Right forelimb (tissue), 1 donor: ENCODE measurements at places on chromosomes 3 and 15.

- no peak for DNase-seq
These were observed 224.5 kb downstream of the XXYLT1 start for GRCh38 chr3:195046441-195046840.

- no peak for DNase-seq
These were observed 47.0 kb upstream of the FSTL1 start for GRCh38 chr3:120497818-120498217.

- DNase-seq = no peak
These were observed 49.2 kb downstream of the RYK start for GRCh38 chr3:134201201-134202130.

DNA sequence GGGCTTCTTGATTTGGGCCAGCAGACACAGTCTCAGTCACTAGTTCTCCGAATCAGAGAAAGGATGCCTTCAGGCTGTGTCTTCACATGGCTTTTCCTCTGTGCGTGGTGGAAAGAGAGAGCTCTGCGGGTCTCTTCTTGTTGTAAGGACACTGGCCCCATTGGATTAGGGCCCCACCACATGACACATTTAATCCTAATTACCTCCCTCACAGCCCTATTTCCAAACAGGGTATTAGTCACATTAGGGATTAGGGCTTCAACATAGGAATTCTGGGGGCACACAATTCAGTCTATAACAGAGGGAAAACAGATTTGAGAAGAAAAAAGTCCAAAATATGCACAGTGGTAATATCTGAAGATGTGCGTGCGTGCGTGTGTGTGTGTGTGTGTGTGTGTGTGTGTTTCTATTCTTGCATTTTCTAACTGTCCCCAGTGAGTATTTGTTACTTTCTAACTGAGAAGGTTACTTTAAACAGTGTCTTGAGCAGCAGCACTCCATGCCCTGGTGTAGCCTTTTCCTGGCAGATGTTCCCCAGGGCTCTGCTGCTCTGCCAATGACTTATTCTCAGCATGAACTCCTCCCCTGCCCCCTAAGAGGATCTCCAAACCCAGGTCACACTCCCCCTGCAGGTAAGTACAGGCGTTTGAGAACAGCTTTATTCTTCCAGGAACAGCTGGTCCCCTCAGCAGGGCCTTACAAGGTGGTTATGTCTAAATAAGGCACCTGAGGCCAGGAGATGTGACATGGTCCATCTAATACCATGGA, 72.9 kb downstream of the RPL39L start:
- no peak for DNase-seq

DNA sequence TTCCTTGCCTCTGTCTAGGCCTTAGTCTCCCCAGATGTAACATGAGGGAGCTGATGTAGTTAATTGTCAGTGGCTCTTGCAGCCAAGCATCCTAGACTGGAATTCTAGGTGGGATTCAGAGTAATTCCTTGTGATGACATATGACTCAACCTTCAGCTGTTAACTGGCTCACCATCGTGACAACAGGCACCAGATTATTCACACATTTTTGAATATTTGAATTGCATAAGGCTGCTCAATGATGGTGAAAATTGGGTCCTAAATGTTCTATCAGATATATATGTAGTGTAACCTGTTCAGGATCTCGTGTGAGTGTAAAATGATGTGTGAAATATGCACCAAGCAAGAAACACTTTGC, 405.1 kb downstream of the LPP start:
- no peak for DNase-seq

DNA sequence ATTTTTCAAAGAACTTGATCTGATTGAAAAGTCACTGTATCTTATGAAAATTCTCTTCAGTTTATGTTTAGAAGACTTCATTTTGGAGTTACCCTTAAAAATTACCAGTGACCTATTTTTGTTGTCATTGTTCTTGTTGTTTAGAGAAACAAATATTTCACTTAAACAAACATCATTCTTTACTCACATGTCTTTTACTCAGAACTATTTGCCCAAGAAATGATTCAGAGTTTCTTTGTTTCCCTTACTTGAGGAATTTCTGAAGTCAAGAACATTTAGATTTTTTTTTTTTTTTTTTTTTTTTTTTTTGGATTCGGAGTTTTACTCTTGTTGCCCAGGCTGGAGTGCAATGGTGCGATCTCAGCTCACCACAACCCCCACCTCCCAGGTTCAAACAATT, 259.6 kb upstream of the UBE2E1 start:
- no peak for DNase-seq

DNA sequence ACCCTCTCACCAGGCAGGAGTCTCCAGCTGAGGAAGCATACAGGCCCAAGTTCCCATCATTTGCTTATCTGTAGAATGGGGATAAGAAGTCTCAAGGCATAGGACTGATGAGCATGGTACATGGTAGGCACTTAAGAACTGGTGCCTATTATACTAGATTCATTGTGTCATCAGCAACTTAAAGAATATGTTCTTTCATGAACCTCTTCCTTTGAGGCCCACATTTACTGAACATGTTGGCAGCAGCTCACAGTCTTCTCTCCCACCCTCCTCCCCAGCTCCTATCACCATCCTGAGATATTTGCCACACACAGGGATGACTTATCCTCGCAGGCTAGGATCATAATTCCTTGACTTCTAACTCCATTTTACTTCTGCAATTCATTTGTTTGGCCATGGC, 142.5 kb downstream of the PDE8A start:
- DNase-seq = no peak

DNA sequence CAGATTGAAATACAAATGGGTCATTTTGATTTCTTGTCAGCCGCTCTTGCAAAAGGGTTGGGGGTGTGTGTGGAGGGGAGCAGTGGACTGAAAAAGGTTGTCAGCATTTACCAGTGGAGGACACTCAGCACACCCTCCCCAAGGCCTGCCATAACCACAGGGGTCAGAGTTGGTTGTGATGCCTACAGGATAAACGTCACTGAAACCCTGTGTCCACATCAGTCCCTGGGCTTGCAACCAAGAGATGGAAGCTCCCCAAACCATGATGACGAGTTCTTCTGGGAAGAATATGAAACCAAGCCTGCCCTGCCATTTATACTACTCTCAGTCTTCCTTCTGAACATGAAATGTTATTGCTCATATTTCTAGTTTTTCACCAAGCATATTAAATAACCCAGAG, 54.0 kb upstream of the UMPS start:
- no peak for DNase-seq

- no peak for DNase-seq
These were observed 10.5 kb upstream of the BUB1B start for GRCh38 chr15:40150163-40150925.

GRCh38 chr3:109091846-109092245, 26.1 kb downstream of the MORC1 start:
- DNase-seq = no peak

DNA sequence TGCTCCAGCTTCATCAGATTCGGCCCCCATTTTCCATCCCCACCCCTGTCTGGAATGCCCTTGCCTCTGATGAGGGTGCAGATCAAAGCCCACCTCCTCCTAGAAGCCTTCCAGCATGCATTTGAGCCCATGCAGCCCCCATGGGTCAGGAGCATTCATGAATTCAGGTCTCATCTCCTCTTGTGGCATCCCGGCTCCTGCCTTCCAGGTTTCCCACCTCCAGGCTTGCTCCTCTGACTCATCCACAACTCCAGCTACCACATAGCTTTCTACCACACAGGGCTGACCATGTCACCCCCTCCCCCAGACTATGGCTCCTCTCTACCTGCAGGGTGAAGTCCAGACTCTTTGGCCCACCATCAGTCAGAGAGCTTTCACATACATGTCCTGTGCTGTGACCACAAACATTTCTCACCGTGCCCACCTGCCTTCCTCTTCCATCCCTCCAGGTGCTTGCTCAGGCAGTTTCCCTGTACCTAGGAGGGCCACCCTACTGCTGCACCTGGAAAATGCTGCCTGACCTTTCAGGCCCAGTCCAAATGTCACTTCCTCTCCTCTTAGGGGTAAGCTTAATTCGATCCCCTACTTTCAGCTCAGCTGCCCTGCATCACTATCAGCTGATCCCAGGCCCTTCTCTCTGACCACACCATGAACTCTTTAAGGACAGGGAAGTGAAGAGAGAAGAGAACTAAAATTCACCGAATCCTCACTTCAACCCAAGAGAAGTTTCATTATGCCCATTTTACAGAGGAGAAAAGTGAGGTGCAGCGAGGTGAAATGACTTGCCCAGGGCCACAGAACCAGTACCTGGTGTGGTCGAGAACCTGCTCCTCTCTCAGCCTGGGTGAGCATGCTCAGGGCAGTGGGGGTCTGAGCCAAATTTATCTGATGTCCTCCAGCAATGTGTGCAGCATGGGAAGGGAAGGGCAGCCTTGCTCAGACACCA, 13.7 kb upstream of the FGD5 start:
- DNase-seq = no peak

GRCh38 chr3:138186221-138186620, 880 bp upstream of the ARMC8 start:
- DNase-seq = no peak

DNA sequence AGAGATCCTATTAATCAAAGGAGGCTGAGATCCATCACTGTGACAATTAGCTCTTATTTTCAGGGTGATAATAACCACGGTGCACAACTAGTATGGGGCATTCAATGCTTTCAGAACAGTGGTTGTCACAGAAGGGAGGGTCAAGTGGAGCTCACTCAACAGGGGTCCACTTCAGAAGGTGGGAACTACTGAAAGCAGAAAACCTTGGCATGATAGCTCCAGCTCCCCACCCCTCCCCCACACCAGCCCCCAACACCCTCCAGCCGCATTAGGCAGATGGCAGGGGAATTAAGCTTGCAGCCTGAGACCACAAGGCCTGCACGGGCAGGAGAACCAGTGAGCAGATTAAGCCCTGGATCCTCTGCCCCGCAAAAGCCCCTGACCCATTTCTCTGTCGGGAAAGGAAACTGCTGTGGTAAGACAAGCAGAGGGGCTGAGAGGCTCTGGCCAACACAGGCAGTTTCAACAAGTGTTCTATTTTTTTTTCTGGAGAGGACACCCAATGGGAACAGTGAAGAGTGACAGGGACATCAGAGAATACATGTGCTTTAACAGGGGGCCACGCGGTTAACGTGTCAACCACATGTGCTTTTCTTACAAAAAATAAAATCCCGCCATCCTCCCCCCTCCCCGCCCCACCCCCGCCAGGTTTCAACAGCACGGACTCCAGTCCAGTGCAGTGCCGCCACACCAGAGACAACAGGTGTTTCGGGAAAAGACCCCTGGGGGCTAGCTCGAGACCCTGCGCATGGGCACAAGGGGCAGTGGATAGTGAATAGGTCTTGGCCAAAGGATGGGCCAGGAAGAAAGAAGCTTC, 997 bp downstream of the FYCO1 start:
- no peak for DNase-seq

DNA sequence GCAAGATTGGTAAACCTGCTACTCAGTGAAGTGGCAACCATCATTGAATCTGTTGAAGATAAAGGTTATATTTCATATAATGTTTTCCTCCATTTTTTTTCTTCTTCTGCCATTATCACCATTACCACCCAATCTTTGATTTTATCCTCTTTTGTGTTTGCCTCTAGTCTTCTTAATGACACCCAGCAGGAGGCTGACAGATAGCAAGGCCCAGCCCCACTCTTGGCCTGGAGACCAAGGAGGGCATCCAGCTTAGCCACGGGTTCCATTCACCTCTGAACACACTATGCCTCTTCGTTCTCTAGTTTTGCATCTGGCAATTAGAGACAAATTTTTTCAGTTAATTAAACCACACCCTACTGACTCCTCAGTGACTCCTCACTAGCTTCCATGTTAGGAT, 129.7 kb downstream of the TPRG1 start:
- no peak for DNase-seq

DNA sequence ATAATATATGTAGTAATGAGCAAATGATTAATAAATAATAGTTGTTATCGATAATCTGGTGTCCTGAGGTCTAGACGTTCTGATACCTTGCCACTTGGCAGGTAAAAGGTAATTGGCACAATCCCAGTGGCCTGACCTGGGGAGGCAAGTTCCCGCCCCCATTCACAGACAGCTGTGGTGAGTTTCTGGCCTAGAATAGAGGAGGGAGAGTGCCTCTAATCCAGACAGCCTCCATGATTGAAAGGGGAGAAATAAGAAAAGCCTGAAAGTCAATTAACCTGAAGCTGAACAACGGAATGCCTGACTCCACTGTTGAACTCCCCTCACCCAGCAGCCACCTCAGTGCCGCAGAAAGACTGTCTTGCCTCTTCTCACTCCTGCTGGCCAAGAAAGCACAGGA, 38.1 kb upstream of the SV2B start:
- DNase-seq = no peak

DNA sequence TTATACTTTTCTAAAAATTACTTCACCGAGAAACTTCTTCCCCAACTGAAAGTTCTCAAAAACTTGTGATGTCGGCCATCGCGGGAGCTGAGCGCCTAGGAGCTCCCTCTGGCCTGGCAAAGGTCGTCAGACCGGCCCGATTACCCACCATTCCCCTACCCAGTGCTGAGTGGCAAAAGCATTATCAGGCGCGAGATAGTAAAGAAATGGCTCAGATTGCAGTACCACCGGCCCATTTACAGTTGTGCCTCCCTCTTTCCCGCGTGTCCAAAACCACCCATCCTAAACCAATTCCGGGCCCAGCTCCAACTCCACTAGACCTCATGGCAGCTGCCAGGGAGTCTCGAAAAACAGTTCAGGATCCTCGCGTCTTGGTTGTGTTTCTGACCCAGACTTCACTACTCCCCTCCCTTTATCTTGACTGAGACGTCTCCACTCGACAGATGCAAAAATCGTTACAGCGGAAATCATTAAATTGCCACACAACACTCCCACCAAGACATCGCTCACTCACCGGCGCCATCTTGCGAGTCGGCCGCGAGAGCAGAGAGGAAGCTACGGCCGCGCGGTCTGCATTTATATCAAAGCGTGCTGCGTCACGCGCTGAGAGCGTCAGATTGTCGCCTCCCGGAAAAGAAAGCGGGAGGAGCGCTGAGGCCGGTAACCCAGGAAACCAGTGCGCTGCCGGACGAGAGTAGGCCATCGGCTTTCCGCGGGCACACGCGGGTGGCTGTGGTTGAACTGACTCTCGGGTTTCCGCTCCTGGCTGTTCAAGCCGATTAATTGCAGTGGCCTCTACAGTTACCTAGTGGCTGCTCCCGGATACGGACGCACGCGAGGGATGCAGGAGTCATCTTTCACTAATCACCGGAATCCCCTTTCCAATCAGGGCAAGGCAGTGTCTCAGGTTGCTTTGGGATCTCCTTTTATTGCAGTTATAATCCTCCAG, at the start of gene RPL22L1:
Gene RPL22L1 (minus strand): TSS at position 551 of the 949 bp plus-strand sequence. CDS start 28 bp downstream, at position 523.
- peak; percentile 96 for DNase-seq

GRCh38 chr3:4320096-4320911, 17.1 kb downstream of the SETMAR start:
- no peak for DNase-seq

GRCh38 chr3:122066331-122067213, 11.4 kb downstream of the CD86 start:
- no peak for DNase-seq
